ENCODE measurements at places on chromosomes 7 and 10.

DNA sequence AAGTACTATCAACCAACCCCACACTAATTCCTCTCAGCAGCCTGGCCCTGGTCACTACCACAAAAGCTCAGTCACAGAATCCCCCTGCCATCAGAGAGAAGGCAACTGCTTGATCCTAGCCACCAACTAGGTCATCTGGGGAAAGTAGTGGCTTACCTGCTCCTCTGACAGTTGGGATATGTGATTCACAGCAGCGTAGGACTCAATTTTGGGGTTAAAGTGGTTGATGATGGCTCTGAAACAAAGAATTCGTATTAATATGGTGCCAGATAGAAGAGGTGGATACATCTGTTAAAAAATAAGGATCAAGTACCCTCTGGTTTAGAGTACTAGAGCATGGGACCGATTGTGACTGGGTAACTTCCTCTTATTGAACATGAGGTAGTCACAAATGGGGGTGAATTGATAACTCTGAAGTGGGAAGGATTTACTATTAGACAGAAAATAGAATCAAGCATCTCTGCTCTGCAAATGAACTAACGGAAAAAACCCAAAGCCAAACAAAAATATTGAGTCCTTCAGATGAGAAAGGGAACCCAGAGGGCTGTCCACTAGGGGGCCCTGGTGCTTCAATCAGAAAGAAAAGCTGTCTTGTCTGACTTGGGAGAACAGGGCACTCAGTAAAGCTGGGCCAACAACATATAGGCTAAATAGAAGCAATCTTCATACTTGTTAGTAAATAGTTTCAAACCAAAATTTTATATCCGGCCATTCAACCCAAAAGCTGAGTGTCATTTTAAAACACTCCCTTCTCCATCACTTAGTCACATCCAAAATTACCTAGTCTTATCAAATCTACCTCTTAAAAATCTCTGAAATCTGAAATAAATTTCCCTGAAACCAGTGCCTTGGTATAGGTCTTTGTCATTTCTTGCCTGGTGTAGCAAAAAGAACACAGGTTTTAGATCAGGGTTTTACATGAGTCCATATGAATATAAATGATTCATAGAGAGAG is 45.9 kb upstream of the KCNIP2 start:
- DNase-seq = peak; percentile 49

GRCh38 chr10:103985726-103986125 is 18.8 kb downstream of the SLK start:
- no peak for DNase-seq

- DNase-seq = no peak
Measured at GRCh38 chr7:144866189-144866588, 30.3 kb upstream of the TPK1 start.

DNA sequence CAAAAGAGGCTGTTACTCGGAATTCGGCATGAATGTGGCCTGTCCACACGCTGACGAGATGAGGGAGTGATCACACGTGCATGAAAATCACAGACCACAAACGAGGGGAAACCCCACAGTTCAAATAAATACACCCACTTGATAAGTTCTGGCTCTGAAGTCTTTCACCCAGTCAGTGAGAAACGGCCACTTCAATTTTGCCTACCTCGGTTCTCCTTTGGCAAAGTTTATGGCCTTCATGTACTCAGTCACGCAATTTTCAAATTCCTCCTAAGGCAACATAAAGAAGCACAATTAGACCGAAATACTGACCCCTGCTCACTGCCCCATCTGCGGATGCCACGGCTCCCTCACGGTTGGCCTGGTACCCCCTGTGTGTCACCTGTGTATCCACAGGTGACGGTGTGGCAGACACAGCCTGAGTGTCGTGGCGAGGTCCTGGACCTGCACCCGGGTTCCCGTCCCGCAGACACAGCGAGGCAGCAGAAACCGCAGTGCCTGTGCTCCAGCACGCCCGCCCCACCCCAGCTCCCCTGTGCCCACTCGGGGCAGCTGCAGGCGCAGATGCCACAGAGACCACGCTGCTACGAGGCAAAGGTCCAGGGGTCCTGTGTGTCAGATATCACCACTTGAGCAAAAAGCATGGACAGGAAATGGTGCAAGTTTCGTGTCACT is 1.4 kb downstream of the CFAP46 start:
- DNase-seq = no peak

DNA sequence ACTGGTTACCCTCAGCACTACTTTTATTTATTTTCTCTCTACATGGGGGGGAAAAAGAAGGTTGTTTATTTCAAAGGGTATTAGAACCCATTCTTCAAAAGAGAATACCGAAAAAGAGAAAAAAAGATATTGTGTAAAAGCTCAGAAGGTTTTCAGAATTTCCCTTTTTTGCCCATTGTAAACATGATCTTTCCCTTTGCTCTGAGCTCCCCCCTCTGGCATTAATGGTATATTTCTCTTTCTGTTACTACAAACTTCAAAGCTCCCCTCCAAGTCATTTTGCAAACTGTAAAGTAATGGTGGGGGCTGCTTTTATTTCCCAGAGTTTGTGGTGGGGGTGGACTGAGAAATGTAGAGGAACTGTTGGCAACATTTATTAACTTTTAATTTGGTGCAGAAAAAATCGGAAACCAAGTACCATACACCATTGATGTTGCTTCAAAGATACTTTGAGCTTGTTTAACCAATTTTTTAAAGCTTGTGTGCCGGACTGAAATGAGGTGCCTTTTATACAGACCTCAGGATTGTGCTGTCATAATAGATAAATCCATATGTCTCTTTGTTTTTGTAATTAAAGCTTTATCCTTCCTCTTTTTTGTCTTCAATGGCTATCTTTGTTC is 181.5 kb downstream of the EXOC4 start:
- DNase-seq = peak; percentile 2

- DNase-seq = peak; percentile 30
Measured at GRCh38 chr7:901388-902154, 25.2 kb downstream of the GET4 start.

DNA sequence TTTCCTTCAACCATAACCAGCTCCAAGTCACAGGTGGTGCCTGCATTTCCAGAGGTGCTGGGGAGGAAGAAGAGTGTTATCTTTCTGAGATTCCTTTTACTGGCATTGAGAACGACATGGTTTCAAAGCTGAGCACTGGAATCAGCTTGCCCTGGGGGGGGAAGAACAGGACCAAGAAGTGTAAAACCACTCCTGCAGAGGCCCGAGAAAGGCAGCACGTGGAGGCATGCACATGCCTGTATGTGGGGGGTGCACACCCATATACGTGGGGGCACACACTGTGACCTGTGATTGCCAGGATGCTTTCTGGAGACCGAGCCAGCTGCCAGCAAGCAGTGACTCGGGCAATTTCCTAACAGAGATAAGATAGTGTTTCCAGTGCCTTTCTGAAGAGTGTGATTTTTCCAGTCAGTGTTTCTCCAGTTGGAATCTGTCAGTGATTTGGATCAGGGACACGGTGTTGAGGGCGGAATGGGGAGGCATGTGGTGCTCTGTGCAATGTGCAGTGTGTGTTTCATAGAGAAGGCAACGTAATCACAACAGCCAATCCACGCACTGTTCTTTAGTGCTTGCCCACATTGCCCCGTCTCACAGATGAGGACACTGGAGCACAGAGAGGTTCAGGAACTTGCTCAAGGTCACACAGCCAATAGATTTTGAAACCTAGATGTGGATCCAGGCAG is 4.2 kb downstream of the LRRC27 start:
- no peak for DNase-seq

DNA sequence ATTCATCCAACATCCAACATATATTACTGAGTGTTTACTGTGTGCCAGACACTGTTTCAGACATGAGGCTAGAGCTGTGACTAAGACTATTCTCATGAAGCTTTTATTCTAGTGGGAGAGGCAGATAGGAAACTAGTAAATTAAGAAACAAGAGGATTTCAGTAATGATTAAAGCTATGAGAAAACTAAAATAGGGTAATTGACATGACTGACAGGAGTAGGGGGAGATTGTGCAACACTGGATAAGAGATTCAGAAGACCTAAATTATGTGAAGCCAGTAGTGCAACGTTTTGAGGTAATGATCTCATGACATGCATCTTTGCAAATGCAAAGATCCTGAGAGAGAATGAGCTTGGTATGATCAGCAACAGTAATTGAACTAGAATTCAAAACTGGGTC is 48.6 kb upstream of the MKLN1 start:
- no peak for DNase-seq

- no peak for DNase-seq
Measured at GRCh38 chr10:102778781-102779180, 35.0 kb downstream of the WBP1L start.

DNA sequence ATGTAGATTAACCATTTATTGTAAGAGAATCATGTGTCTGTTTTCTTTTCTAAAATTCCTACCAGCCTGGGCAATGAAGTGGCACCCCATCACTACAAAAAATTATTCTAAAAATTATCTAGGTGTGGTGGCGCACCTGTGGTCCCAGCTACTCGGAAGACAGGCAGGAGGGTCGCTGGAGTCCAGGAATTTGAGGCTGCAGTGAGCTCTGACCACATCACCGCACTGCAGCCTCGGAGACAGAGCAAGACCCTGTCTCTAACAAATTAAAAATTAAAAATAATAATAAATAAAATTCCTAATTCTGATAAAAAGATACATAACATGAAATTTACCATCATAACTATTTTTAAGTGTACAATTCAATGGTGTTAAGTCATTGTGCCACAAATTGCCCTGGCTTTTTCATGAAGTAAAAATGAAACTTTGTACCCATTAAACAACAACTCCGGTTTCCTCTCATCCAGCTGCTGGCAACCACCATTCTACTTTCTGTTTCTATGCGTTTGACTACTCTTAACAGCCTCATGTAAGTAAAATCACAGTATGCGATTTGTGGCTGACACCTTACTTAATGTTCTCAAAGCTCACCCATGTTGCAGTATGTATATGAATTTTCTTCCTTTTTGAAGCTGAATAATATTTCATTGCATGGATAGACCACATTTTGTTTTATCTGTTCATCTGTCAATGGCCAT is 20.6 kb upstream of the USP6NL start:
- no peak for DNase-seq

GRCh38 chr10:22433875-22434274 is 88.6 kb downstream of the SPAG6 start:
- DNase-seq = peak; percentile 38

- DNase-seq = no peak
Measured at GRCh38 chr7:32887395-32887794, 4.2 kb downstream of the KBTBD2 start.

DNA sequence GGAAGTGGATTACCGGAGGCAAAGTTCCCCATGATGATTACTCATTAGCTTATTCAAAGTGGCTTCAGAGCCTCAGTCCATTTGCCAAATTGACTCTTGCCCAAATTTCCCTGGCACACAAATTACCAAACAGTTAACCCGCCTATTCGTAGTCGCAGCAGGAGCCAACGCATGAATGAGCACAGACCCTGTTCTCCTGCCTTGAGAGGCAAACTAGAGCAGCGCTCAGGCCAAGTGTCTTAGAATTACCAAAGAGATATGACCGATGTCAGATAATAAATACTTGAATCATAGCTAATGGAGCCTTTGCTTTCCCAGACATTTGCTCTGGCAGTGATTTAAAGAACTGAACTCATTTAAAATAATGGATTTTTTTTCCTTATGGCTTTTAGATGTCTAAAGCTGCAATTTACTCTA is 64.9 kb downstream of the CTTNBP2 start:
- no peak for DNase-seq

- no peak for DNase-seq
Measured at GRCh38 chr7:50528266-50529092, 36.7 kb downstream of the DDC start.
